Breast epithelium (tissue), 4 donors: ENCODE measurements at places on chromosomes 7 and 10. TPM values are rescaled to one million over a fixed set of nuclear protein-coding genes. Genes with fewer than 3 reads are reported as not detected.

TAS2R4 gene
- total RNA-seq, result 1.9 TPM

CD36 gene
- total RNA-seq, result 240 TPM

LRRC17 gene
- 1.4 TPM for total RNA-seq

AKR1C2 gene
- total RNA-seq, result 25.9 TPM

HTR7 gene
- 1.8 TPM for total RNA-seq

WDFY4 gene
- total RNA-seq, result 7.0 TPM

PIK3CG gene
- 3.3 TPM for total RNA-seq

LRRD1 gene
- total RNA-seq, result 0.33 TPM

PLEKHA1 gene
- 24.2 TPM for total RNA-seq

GRCh38 chr10:73998623-73998928 lies 660 bp downstream of the VCL start:
- DNase-seq, result no peak

GRCh38 chr7:130961128-130961601 lies 227.2 kb upstream of the KLF14 start:
- no peak for DNase-seq

DNA sequence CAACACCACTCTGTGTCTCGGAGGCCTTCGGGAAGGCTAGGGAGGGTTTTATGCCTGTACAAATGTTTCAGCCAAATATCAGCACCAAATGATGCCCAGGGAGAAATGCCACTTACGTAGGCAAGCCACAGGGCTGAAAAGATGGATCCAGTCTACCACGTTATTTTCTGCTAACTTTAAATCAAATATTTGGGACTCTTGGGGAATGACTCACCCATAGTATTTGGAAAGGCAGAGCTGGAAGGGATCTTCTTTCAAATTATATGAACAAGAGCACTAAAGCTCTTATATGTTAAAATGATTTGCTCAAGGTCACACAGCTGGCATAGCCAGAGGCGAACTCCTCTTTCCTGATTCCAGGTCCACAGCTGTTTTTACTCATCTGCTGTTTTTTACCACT lies 591.4 kb downstream of the SORCS1 start:
- DNase-seq, result no peak

DNA sequence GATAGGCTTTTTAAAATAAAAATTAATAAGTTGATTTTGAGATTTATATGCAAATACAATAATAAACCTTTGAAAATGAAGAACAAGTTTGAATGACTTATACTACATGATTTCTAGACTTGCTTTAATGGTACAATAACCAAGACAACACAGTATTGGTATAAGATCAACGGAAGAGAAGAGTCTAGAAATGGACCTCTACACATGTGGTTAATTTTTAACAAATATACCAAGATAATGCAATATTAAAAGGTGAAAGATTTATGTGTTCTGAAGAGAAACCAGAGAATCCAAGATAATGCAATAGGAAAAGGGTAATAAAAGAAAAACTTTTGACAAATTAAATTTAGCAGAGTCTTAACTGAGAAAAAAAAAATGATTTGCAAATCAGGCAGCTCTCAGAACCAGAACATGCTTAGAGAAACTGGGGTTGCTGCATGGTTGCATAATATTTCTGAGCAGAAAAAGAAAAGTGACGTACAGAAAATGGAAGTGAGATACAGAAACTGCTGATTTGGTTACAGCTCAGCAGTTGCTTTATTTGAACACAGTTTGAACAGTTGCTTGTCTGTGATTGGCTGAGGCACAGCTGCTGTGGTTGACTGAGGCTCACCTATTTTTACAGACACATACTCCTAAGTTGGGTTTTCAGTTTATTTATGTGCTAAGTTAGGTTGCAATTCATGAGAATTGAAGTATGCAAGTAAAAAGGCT lies 365.9 kb downstream of the CRPPA start:
- DNase-seq, result no peak

- no peak for DNase-seq
Measured at GRCh38 chr10:35379226-35380137, 43.2 kb downstream of the CCNY start.

GRCh38 chr7:151087245-151088018 lies 1.2 kb downstream of the AGAP3 start:
- no peak for DNase-seq

DNA sequence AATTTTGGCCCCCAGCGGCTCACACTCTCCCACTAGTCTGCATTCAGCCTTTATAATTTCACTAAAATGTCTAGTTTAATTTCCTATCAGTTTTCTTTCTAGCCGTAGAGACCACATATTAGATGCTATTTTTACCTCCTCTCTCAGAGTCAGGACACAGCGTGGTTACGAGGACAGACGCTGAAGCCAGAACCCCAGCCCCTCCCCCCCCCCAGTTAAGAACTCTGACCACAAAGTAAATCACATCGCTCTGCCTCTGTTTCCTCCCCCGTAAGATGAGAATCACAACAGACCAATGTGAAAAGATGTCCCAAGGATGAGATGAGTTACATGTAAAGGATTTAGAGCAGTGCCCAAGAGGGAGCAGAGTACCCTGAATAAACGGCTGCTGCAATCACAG lies 11.1 kb upstream of the TARP start:
- no peak for DNase-seq

GRCh38 chr10:112790030-112790429 lies 160.0 kb upstream of the TCF7L2 start:
- DNase-seq, result no peak

DNA sequence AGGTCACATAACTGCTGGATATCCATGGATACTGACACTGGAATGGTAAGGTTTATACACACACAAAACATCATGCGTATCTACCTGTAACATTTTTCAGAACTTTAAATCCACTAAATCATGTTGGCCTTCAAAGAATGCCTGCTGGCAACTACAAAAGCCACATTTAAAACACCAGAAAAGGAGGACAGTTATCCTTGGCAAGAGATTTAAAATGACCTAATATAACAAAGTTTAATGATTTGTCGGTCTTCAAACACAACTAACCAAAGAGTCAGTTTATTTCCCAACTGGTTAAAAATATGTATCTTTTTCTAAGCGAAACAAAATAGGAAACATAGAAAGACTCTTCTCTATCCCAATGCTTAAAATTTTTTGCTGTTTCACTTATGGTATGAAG lies 24.0 kb downstream of the WAPL start:
- no peak for DNase-seq

DNA sequence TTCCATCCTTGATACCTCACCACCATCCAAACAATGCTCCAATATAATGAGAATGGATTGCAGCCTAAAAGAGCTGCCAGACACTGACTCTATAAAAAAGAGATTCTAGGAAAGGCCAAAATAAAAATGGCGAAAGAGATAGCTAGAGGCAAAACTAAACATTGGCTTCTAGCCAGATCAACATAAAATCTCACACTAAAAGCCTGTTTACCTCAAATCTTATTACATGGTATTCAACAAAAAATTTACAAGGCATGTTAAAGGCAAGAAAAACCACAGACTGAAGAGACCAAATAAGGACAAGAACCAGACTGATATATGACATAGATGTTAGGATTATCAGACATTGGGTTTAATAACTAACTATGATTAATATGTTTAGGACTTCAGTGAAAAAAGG lies 1127.0 kb downstream of the DNAJB9 start:
- no peak for DNase-seq

DNA sequence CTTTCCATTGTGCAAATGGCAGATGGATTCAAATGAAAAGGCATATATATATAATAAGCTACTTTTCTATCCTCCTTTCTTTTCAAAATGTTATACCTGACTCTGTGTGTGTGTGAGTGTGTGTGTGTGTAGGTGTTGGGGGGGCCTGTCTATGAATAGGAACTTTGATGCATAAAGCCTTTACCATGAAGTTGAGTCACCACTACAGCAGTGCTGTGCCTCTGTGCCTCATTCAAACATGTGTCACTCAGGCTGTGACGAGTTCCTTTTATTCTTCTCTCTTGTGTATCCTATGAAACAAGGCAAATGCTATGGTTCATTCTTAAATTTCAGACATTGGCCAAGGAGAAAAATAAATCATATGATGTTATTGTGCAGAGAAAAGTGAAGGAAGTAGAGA lies 52.7 kb upstream of the DKK1 start:
- DNase-seq, result no peak

- DNase-seq, result no peak
Measured at GRCh38 chr10:19993714-19994315, 177.6 kb downstream of the PLXDC2 start.

DNA sequence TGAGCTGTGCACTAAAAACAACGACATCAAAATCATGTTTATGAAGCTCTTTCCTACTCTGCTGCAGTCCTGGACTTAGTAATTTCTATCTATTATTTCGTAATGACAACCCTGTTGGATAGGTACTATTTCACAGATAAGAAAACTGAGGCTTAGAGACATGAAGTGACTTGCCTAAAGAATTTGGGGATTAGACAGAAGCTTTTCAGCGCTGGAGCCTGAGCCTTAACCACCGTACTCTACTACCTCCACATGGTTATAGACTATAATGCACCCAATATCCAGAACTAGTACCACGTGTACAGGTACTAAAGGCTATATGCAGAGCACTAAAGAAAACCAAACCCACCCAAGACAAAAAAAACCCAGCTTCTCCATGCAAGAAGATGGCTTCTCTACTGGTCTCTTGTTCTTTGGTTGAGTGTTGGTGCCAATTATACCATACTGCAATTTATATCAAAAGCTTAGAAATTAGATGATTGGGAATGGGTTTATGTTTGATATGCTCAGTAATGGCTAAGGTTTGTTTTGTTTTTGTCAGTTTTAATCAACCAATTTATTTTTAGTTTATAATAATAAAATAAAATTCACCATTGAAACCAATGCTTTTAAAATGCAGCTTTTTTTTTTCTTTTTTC lies 6.5 kb upstream of the SNX10 start:
- DNase-seq, result no peak

GRCh38 chr7:34067005-34067778 lies 161.9 kb downstream of the BMPER start:
- DNase-seq, result no peak
